Femur (tissue), 1 donor: ENCODE measurements at places on chromosomes 13 and 19.

DNA sequence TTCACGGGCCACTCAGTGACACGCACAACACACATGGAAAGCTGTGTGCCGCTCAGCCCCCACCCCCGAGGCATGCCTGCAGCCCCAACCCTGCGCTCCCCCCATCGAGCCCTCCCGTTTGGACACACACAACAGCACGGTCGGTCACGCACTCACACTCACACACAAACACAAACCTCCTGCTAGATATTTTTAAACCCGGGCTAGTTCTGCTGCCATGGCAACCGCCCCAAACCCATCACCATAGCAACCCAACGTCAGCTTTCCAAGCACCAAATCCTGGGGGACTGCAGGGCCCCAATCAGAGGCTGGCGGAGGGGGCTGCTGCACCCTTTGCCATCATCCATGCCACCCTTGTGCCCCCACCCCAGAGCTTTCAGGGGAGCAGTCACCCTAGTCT lies 2.5 kb upstream of the NOVA2 start:
- no peak for DNase-seq

DNA sequence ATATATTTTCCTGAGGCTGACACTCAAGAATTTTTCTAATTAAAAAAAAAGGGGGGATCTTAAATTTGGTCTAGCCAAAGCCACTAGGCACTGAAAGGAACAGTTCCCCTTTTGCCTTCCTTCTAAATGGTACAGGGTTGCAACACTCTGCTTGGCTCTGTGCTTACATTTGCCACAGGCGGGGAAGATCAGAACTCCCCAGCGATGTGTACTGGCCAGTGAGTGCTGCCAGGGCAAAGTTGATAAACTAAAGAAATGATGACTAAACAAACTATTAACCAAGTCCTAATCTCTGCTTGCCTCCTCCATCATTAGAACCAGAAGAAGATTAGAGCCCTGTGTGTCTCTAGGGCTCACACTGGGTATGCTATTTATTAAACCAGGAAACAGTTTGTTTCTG lies 75.3 kb upstream of the SCEL start:
- peak; percentile 23 for DNase-seq

DNA sequence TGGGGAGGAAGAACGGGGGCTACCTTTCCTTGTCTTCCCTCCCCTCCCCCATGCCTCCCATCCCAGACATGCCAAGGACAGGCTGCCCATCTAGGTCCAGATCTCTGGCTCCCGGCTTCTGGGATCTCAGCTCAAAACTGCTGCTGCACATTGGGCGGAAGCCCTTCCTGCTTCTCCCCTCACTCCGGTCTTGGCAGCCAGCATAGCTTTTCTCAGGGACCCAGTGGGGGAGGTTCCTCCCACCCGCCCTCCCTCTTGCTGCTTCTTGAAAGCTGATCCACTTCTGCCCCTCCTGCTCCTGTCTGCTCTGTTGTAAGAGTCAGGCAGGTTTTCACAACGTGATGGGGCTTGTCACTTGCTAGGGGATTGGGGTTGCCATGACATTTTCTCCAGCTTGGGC lies 21.7 kb upstream of the RNF17 start:
- no peak for DNase-seq

- DNase-seq = no peak
Observed at GRCh38 chr13:43348397-43348796, 325.0 kb downstream of the DNAJC15 start.

DNA sequence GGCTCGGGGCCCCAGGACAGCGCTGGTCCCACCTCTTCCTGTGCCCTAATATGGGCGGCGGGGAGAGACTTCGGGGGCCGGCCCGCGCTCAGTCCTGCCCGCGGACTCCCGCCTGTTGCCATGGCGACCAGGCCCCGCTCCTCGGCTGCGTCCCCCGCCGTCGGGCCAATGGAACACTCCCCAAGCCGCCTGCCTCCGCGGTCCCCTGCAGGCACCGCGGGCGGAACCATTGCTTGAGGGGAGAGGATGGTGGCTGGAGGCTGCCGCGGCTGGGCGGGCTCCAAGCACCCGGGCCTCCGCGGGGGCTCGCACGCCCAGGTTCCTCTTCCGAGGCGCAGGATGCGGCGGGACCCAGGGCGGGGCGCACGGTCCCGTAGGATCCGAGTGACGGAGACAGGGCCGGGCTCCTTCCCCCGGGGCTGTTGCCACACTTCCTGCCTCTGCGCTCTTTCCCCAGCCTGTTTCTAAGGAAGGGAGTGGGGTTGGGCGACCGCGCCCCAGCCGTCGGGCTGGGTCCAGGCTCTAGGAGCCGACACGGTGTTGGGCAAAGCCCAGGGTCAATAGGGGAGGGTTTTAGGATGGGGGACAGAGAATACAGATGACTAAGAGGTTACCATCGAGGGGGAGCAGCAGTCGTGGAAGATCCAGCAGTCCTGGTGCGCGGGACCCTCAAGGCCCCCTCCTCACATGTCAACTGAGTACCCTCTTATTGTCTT lies 1.2 kb upstream of the JUNB start:
- DNase-seq = peak; percentile 97

- DNase-seq = peak; percentile 37
Observed at GRCh38 chr13:32310134-32310706, 4.9 kb downstream of the ZAR1L start.

GRCh38 chr19:54435551-54436016 lies 13.4 kb upstream of the LENG8 start:
- peak; percentile 22 for DNase-seq

DNA sequence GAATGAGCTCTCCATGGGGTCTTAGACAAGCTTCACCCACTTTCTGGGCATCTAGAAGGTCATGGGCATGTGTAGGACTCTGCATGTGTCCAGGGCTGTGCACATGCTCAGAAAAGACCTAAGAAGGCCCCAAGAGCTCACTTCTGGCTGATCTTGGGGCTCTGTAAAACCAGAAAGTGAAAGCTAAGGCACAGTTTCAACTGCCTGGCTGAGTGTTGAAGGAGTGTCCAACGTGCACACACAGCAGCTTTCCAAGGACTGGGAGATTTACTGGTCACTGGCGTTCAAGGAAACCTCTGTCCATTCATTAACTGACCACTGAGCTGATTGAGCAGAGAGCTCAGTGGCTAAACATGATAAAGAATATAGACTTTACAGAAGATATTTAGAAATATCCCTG lies 137.9 kb downstream of the KATNAL1 start:
- peak; percentile 36 for DNase-seq

DNA sequence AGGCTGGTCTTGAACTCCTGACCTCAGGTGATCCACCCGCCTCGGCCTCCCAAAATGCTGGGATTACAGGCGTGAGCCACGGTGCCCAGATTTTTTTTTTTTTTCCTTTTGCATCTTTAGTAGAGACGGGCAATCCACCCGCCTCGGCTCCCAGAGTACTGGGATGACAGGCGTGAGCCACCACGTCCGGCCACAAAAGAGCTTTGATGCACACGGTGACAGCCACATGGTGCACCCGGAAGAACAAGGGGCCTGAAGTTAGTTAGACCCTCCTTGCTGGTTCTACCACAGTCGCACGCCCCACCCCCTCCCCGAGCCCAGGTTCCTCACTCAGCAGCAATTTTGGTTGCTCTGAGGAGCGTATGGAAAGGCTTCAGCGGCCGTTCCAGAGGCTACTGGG lies 54.2 kb upstream of the USE1 start:
- DNase-seq = no peak

GRCh38 chr13:109389456-109389855 lies 396.9 kb downstream of the IRS2 start:
- no peak for DNase-seq

GRCh38 chr13:23679220-23679619 lies 109.0 kb downstream of the TNFRSF19 start:
- DNase-seq = no peak

DNA sequence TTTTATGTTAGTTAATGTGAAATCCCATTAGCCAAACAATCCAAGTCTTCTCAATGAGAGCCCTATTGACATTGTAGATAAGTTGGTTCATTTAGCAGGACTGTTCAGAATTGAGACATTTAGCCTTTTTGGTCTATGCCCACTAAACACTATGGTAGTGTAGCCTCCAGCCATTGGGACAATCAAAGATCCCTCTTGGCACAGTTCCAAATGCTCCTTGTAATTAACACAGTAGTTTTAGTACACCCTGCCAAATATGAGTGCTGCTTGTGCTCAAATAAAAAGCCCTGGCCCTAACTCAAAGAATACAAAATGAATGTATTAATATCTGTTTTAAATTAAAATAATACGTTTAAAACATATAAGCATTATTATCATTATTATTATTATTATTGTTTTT lies 15.4 kb upstream of the FAM216B start:
- DNase-seq = no peak

- DNase-seq = no peak
Observed at GRCh38 chr19:33301900-33302174, 497 bp downstream of the CEBPA start.

GRCh38 chr19:32798201-32798600 lies 71.4 kb downstream of the SLC7A9 start:
- DNase-seq = no peak

DNA sequence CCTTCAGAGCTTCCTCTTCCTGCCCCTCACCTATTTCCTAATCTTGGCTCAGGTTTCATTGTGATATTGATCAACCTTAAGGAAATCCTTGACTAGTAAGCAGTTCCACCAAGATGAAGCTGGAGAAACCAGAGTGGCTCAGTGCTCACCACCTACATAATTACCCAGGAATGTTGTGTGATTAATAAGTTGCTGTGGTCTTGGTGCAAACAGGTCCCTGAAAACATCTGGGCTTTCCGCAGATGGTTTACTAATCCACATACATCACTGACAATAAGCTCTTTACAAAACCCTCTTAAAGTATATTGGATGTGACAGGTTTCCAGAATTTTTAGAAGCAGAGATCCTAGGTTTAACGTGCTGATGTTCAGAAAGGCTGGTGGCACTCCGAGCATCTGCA lies 8.6 kb upstream of the SERP2 start:
- no peak for DNase-seq

GRCh38 chr19:6685962-6686627 lies 16.1 kb upstream of the TNFSF14 start:
- DNase-seq = no peak

GRCh38 chr19:51148580-51148979 lies 6.5 kb downstream of the SIGLEC7 start:
- DNase-seq = no peak

- peak; percentile 88 for DNase-seq
Observed at GRCh38 chr13:111005808-111006505, 91.1 kb upstream of the ANKRD10 start.

DNA sequence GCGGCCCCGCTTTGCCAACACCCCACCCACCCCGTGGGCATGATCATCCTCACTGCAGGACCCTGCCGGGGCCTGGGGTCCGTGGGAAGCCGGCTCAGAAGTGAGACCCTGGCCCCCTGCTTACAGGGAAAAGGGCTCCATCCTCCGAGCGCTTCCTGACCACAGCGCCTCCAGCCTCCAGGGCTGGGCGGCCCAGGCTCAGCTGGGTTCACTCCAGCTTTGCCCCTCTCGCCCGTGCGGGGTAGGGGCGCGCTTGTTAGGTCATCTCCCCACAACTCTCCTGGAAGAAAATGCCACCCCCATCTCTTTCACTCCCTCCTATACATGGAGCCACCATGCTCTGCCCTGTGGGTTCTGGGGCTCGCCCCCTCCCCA lies 6.6 kb upstream of the C1QTNF9B start:
- DNase-seq = no peak

DNA sequence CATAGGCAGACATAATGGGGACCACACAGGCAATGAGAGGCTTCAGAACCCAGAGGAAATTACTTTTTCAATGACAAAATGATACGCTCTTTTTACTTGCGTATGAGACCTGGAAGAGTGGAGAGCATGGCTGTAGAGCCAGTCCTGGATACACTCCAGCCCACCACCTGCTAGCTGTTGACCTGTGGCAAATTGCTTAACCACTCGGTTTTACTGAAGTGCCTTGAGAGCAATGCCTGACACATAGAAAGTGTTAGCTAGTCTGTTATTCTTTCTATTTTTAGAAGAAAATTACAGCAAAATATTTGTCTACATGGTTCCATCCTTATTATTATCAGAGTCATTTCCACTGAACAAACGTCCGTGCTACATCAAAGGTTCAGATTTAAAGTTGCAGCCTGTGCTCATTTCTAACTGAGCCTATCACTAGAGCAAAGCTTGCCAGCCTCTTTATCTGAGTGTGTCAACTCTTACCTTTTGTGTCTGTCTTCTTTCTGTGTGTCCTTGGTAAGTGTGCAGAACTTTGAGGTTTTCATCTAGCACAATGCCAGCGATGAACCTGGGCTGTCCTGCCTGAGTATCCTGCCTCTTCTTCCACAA lies 9.6 kb upstream of the GPR183 start:
- DNase-seq = no peak

DNA sequence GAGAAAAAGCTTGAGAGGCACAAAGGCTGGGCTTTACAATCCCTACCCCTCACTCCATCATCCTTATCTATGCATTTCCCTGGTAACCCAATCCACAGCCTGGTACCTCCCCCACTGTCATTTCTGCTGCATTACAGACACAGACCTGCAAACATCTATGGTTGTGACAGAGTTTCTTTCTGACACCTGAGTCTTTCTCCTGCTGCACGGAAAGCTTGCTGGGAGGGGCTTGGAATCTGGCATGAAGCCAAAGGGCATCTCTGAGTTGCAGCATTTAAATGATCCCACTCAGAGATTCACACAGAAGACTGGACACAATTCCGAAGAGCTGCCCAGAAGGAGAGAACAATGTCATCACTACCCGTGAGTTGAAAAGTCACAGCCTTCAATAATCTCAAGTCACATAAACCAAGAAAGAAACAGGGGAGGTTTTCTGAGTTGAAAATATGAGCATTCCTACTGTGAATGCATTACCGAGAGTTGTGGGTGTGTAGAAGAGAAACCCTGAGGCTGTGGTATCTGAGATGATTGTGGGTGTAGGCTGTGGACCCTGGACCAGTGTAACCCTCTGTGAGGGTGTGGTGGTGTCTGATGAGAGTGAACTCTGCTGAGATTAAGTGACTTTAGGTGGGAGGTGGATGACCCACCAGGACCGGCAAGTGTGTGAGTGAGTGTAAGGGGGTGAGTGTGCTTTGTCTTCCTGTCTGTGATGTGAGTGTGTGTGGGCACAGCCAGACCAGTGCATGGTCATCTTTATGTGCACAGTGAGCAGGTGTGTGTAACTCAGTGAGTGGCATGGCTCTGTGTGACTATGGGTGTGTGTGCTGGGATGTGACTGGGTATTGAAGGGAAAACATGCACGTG lies at the start of gene LGALS14:
Gene LGALS14 (plus strand): TSS at position 301 of the 864 bp plus-strand sequence. CDS start 48 bp downstream, at position 349.
- DNase-seq = no peak

DNA sequence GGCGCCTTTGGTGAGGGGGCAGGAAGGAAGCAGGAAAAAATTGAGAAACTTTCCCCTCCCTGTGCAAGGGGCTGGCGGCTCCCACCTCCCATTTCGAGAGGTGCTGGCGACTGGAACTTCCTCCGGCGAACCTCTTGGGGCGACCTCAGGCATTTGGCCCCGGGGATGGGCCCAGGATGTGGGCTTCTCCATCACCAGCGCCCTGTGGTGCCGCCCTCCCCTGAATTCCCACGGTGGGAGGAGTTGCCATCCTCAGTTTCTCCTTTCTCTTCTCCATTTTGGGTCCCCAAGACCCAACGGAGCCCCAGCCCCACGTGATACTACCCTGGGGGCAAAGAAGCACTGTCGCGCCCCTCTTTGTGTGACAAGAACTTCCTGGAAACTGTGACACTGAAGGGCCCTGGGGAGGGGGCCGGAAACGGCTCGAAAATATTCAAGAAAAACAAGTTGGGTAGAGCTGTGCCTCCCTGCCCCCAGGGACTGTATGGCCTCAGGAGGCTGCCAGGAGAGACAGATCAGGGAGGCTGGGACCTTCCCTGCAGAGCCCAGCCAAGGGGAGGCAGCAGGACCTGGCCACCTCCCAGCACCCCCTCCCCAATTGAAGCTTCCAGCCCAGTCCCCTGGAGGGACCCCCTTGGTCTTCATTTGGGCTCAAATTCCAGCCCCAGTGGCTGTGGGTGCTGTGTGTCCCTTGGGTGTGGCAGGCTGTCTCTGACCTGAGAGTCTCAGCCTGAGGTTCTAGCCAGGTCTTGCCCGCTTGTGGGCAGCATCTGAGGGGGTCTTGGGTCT lies 16.2 kb upstream of the AP1M2 start:
- peak; percentile 82 for DNase-seq
